ENCODE measurements at places on chromosomes 16 and 17.

DNA sequence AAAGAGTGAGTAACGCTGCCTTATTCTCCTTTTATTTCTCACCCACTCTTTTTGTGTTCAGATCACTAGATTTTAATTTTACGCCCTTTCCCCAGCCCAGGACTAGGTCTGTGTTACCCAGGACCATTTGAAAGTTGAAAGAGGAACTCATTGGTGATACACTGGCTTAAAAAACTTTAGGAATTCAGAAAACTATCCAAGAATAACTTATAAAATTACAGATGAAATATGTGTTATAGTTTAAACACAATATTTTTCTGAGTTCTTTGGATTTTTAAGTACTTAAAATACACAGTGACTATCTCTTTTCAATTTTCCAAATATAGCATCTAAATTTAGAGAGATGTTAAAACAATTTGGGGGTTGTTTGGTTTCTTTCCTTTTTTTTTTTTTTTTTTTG, 385.2 kb downstream of the CDH13 start:
- no peak for DNase-seq

- no peak for DNase-seq
Observed at GRCh38 chr16:29986231-29986630, 9.2 kb downstream of the HIRIP3 start.

- no peak for DNase-seq
Observed at GRCh38 chr17:10107316-10108165, 90.9 kb downstream of the GAS7 start.

- no peak for DNase-seq
Observed at GRCh38 chr16:50696126-50696525, 2.7 kb downstream of the NOD2 start.

GRCh38 chr17:81660441-81660840, 4.1 kb upstream of the PDE6G start:
- DNase-seq, result no peak

- DNase-seq, result peak; percentile 58
Observed at GRCh38 chr16:69396187-69397061, 10.6 kb upstream of the TERF2 start.

- no peak for DNase-seq
Observed at GRCh38 chr17:74356646-74357465, 4.8 kb downstream of the BTBD17 start.

DNA sequence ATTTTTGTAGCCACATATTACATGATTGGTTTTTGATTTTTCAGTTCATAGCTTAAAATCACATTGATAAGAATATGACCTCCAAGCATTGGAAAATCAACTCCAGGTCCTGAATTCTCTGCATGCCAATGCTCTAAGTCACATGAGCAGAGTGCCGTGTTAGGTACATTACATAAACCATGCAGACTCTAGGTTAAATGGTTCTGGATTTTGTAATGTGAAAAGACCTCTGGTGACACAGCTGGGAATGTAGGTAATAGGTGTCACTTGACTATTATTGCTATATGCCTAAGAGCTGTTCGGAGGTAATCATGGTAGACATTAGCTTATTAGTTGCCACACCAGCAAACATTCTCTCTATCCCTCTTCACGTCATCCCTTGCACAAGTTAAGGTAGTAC, 231.1 kb upstream of the SALL1 start:
- no peak for DNase-seq
